AG04449 (cell line): ENCODE measurements at places on chromosomes 3 and 15.

- no peak for DNase-seq
Observed at GRCh38 chr3:195838714-195839113, 27.0 kb upstream of the MUC4 start.

DNA sequence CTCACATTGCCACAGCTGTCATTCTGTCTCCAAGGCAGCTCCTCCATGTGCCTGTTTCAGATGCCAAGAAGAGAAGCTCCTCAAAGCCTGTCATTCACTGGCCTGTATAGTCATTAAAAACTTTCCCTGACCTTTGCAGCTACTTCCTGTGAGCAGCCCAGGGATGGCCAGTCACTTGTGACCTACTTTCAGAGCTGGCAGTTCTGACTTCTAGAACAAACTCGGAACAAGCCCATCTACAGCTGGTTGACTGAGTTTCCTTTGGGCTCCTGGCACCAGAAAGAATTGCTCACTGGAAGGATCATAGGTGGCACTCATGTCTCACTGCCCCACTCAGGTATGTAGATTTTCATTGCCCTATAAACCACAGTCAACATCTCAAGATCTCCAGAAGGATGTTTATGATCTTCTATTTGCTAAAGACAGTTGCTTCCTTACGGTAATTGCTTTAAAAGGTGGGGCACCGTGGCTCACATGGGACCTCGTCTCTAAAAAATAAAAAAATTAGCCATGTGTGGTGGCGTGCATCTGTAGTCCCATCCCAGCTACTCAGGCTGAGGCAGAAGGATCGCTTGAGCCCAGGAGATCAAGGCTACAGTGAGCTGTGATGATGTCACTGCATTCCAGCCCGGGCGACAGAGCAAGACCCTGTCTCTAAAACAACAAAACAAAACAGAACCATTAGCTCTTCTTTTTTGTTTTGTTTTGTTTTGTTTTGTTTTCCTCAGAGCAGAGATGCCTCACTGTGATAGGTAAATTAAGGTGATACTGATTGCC lies 11.2 kb upstream of the ATP13A3 start:
- no peak for DNase-seq

- no peak for DNase-seq
Observed at GRCh38 chr15:92933831-92934230, 33.7 kb downstream of the CHD2 start.

DNA sequence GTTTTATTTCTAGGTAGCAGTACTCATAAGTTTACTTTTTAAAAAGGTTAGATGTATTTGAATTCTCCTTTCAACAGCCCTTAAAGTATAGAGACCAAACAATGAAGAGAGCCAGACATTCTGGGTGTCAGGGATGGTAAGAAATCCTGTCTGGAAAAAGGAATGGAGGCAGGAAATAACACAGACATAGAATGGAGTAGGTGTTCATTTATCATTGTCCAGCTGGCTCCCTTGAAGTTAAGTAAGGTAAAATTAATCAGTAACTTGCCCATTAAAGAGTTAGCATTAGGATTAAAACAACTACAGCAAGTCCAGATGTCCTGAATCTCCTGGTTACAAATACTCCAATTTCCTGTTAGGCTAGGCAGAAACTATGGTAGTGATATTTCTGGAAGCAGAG lies 13.5 kb upstream of the SUCNR1 start:
- no peak for DNase-seq

GRCh38 chr3:37458162-37459120 lies 284.1 kb upstream of the LRRFIP2 start:
- DNase-seq: no peak
